ENCODE measurements at places on chromosomes 11 and 22. TPM values are rescaled to one million over a fixed set of nuclear protein-coding genes. Genes with fewer than 3 reads are reported as not detected.

DNA sequence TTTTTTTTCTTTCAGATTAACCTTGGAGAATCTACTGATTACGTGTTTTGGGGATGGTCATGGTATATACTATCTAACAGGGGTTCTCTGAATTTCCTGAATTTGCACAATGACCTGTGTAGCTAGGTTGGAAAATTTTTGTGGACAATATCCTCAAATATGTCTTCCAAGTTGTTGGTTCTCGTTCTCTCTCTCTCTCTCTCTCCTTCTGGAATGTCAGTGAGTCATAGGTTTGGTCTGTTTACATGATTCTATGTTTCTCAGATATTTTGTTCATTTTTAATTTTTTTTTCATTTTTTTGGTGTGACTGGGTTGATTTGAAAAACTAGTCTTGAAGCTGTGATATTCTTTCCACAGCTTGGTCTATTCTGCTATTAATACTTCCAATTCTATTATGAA, 604.0 kb upstream of the ANO3 start:
- no peaks in the 10 kb centered on the region for H3K4me1 ChIP-seq
- DNase-seq, result no peak
- H3K36me3 ChIP-seq, result no peaks in the 10 kb centered on the region

DNA sequence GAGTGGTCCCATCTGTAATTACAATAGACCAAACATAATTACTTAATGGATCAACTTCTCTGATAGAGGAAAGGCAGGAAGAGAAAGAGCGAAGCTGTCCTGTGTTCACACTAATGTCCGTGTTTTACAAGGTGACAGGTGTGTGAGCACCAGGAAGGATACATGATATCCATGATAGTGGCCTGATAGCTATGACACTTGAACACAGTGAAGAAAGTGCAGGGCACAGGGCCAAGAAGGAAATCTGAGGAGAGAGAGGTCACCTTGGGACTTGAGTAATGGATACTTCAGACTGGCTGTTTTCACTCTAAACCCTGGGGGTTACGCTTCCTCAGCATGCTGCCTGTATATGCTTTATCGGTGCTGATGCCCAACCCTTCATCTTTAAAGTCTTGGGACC, 29.4 kb downstream of the TUB start:
- H3K27ac ChIP-seq, result no peak overlapping the region
- H3K36me3 ChIP-seq, result peaks cover 77% of the 10 kb centered on the region
- no peaks in the 10 kb centered on the region for H3K27me3 ChIP-seq

DNA sequence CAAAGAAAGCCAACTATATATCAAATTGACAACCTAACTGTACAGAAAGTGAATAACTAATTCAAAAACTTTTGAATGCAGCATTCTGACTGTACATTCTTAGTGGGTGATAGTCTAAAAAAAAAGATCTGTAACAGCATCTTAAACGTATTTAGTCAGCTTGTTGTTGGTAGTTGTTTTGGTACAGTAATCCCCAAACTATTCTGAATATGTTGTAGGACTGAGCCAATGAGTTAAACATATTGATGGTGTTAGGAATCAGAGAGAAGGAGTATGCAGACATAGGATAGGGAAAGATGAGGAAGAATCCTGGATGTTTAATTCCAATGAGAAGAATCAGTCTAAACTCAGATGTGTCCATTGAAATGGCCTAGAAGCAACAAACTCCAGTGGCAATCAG, 41.9 kb upstream of the KIRREL3 start:
- no peaks in the 10 kb centered on the region for H3K27me3 ChIP-seq
- no peak for DNase-seq
- no peaks in the 10 kb centered on the region for H3K4me1 ChIP-seq
- no peak overlapping the region for H3K4me3 ChIP-seq

- no peak overlapping the region for H3K27ac ChIP-seq
- H3K36me3 ChIP-seq, result no peaks in the 10 kb centered on the region
- H3K4me3 ChIP-seq, result no peak overlapping the region
- DNase-seq, result no peak
- H3K27me3 ChIP-seq, result no peaks in the 10 kb centered on the region
- no peaks in the 10 kb centered on the region for H3K4me1 ChIP-seq
These were observed 165.7 kb downstream of the COMMD9 start for GRCh38 chr11:36123336-36124101.

DNA sequence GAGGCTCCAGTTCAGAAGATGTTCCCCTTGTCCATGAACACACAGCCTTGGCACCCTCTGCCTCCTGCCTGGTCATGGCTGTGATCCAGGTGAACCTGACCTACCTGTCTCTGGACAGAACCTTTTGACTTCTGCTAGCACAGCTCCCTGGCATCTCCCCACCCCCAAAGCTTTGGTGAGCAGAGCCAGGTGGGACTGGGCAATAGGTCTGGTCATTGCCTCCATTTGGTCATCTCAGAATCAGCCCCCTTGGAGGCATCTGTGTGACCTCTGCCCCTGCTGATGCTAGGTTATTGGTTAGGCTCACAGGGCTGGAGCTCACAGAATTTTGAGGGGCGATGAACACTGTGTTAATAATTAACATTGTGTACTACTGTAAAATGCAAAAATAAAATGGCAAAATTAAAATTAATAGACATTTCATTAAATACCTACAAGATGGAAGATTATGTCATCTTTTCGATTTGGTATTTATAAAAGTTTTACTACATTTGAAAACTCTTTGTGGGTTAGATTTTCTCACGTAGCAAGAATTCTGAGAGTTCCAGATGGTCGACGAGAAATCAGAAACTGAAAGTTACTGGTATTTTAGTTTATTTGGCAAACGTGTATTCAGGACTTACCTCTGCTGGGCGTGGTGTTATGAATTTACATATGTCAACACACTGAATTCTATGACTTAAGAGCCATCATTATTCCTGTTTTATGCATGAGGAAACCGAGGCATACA, 8.3 kb upstream of the KIAA0930 start:
- H3K27ac ChIP-seq, result peak overlapping the region; percentile 64
- H3K4me3 ChIP-seq, result no peak overlapping the region
- no peaks in the 10 kb centered on the region for H3K27me3 ChIP-seq
- no peaks in the 10 kb centered on the region for H3K36me3 ChIP-seq

DNA sequence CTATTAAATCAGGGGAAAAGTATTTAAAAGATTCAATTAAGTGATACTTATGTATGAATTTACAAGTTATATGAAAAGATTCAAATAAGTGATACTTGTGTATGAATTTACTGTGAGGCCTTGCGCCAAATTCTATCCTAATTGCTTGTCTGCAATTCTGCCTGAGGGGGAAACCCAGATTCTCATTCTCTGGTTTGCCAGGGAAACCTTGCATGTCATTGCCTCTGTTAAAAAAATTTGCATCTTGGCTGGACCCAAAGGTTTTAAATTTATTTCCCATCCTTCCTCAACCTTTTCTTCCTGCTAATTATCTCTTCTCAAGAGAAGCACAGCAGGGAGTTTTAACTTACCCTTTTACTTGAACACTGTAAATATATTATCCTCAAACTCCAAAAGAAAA, 13.8 kb downstream of the OLFML1 start:
- peak overlapping the region; percentile 70 for H3K27ac ChIP-seq
- no peaks in the 10 kb centered on the region for H3K36me3 ChIP-seq
- H3K27me3 ChIP-seq, result no peaks in the 10 kb centered on the region
- no peak for DNase-seq
- H3K4me1 ChIP-seq, result peaks cover 46% of the 10 kb centered on the region

DNA sequence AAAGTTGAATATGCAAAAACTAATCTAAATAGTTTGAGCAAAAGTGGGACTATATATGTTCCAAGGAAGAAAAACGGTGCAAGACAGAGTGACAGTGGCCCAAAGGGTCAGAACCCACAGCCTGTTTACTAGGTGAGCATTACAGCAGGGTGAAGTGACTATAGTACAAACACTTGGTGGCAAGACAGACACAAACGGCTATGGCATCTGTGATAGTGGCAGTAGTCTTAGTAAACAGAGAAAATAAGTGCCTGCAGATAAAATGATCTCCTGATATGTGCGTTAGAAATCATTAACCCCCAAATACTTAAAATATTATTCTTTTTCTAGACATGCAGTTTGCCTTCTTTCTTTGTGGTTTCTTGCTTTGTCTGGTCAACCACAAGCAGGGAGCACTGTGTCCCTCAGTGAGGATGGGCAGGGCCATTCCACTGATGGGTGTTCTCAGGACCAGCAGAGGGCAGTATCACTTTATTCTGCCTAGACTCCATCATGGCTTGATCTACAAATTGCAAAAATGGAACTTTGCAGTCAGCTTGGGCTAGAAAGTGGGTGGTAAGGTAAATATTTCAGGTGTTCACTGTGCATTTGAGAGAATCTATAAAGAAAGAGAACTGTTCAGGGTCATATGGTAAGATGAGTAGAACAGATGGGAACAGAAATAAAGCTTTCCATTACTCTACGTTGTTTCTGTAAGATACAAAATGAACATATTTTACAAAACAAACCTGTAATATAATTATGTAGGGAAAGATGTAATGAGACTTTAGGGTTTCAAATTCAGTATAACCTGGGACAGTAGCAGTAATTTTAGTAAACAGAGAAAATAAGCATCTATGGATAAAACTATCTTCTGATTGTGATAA, 198.2 kb downstream of the SWAP70 start:
- no peaks in the 10 kb centered on the region for H3K27me3 ChIP-seq
- no peak overlapping the region for H3K27ac ChIP-seq
- no peak overlapping the region for H3K4me3 ChIP-seq

DNA sequence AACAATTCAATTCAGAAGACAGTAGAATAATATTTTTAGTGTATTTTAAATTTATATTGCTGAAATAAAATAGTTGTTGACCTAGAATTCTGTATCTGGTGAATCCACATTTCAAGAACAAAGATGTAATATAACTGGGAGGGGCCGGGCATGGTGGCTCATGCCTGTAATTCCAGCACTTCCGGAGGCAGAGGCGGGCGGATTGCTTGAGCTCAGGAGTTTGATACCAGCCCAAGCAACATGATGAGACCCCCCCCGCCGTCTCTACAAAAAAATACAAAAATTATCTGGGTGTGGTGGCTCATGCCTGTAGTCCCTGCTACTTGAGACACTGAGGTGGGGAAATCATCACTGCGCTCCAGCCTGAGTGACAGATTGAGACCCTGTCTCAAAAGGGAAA, 72.6 kb downstream of the CD82 start:
- H3K27me3 ChIP-seq, result no peaks in the 10 kb centered on the region
- H3K36me3 ChIP-seq, result no peaks in the 10 kb centered on the region
- peak; percentile 39 for DNase-seq
- H3K4me1 ChIP-seq, result no peaks in the 10 kb centered on the region

GRCh38 chr11:33001751-33002542, 13.7 kb upstream of the DEPDC7 start:
- H3K4me3 ChIP-seq, result no peak overlapping the region
- H3K4me1 ChIP-seq, result no peaks in the 10 kb centered on the region
- H3K27ac ChIP-seq, result no peak overlapping the region
- H3K36me3 ChIP-seq, result no peaks in the 10 kb centered on the region
- H3K27me3 ChIP-seq, result no peaks in the 10 kb centered on the region

DNA sequence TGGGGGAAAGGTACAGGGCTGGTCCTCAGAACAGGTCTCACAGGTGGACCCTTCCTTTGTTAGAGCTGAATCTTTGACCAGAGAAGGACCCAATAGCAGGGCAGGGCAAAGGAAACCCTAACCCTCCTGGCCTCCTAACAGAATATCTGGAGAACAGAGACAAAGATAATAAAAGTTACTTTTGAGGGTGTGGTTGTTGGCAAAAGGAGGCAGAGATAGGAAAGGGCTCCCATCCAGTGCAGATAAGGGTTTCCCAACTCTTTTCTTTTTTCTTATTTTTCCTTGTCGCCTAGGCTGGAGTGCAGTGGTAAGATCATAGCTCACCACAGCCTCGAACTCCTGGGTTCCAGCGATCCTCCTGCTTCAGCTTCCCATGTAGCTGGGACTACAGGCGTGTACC, 11.9 kb downstream of the PCSK7 start:
- H3K4me3 ChIP-seq, result no peak overlapping the region
- no peaks in the 10 kb centered on the region for H3K27me3 ChIP-seq

DNA sequence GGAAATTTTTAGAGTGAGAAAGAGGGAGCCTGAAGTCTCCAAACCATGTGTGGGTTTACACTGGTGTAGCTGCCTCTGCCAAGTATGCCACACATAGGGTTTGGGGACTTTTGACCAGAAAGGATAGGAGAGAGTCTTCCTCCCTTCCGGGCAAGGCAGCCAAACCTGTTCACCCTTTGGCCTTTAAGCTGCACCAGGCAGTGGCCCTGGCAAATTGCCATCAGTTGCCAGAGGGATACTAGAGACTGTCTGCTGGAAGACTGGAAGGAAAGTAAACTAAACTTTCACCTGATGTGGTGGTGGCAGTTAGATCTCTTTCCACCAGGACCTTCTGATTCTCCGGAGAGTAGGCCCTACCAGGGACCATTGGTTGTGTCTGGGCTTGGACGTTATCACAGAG, 1263.2 kb downstream of the FAM181B start:
- DNase-seq, result no peak
- no peak overlapping the region for H3K4me3 ChIP-seq
- H3K27ac ChIP-seq, result no peak overlapping the region
- no peaks in the 10 kb centered on the region for H3K4me1 ChIP-seq
- no peaks in the 10 kb centered on the region for H3K27me3 ChIP-seq

- H3K27me3 ChIP-seq, result no peaks in the 10 kb centered on the region
- H3K27ac ChIP-seq, result peak overlapping the region; percentile 51
- no peak for DNase-seq
- H3K4me3 ChIP-seq, result no peak overlapping the region
These were observed 107.4 kb downstream of the ZBTB16 start for GRCh38 chr11:114166897-114167323.

- H3K4me3 ChIP-seq, result no peak overlapping the region
- peaks cover 46% of the 10 kb centered on the region for H3K27me3 ChIP-seq
- H3K36me3 ChIP-seq, result no peaks in the 10 kb centered on the region
- H3K27ac ChIP-seq, result no peak overlapping the region
- H3K4me1 ChIP-seq, result peaks cover 54% of the 10 kb centered on the region
These were observed 17.3 kb downstream of the RTN4RL2 start for GRCh38 chr11:57477507-57478189.

GRCh38 chr11:3164552-3165151, 458 bp downstream of the OSBPL5 start:
- H3K36me3 ChIP-seq, result no peaks in the 10 kb centered on the region
- H3K27me3 ChIP-seq, result no peaks in the 10 kb centered on the region
- H3K27ac ChIP-seq, result peak overlapping the region; percentile 85
- DNase-seq, result peak; percentile 77

GRCh38 chr11:88354912-88355311, 17.4 kb upstream of the CTSC start:
- H3K4me3 ChIP-seq, result no peak overlapping the region
- peak overlapping the region; percentile 71 for H3K27ac ChIP-seq
- DNase-seq, result no peak
- no peaks in the 10 kb centered on the region for H3K36me3 ChIP-seq
- H3K4me1 ChIP-seq, result peaks cover 55% of the 10 kb centered on the region
- H3K27me3 ChIP-seq, result no peaks in the 10 kb centered on the region

DNA sequence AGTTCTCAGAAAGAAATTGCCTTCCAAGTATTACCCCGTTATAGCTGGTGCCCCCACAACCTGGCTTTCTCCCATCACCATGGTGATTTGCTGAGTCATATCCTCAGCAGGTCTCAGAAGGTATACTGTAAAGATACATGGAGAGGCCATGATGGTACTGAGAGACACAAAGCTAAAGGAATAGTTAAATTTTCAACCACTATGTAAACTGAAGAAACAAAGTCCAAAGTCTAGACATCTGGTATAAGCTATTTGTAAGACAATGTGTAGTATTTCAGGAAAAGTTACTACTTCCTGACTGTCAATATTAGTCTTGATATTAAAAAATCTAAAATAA, 377.1 kb downstream of the DCDC1 start:
- H3K4me3 ChIP-seq, result no peak overlapping the region
- H3K36me3 ChIP-seq, result no peaks in the 10 kb centered on the region
- H3K27me3 ChIP-seq, result peaks cover 3% of the 10 kb centered on the region

Gene OR4C12
- not detected for total RNA-seq

Gene ROBO4
- total RNA-seq, result 147 TPM

Gene SERPING1
- 201 TPM for total RNA-seq

Gene TBX10
- total RNA-seq, result not detected

Gene PATE2
- not detected for total RNA-seq

Gene APOL6
- 41.2 TPM for total RNA-seq

Gene SPCS2
- total RNA-seq, result 75.3 TPM

Gene TUB
- 2.4 TPM for total RNA-seq

Data from spleen (tissue), 13 donors.